ENCODE measurements at places on chromosomes 16 and 17.

DNA sequence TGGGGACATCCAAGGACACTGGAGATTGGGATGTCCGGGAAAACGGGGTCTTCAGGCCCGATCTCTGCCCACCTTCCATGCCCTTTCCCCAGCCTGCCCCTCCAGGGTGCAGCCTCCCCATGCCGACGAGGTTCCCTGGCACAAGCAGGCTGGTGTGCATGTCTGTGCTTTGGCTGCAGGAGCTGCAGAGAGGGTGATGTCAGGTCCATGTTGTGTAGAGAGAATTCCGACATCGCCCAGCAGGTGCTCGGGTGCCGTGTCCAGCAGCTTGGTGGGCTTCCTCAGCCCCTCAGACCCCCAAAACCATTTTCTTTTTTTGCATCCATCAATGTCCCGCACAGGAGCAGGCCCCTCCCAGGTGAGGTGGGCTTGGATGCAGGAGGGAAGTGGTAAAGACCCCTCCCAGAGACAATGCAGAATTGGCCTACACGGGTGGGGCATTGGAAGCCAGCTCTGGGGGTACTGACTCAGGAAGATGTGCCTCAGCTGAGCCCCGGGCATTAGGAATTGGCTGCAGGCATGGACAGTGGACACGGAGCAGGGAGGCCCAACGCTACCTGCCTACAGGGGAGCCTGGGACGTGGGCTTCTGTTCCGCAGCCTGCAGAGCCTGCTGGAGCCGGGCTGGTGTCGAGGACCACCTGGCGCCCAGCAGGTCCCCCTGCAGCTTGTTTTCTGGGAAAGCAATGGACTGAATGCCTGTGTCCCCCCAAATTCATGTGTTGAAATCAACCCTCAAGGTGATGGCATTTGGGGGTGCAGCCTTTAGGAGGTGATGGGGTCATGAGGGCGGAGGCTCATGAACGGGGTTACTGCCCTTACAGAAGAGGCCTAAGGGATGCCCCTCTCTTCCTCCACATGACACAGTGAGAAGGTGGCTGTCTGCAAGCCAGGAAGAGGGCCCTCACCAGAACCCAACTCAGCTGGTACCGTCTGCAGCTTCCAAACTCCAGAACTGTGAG, 97.5 kb downstream of the METRNL start:
- no peak for DNase-seq

DNA sequence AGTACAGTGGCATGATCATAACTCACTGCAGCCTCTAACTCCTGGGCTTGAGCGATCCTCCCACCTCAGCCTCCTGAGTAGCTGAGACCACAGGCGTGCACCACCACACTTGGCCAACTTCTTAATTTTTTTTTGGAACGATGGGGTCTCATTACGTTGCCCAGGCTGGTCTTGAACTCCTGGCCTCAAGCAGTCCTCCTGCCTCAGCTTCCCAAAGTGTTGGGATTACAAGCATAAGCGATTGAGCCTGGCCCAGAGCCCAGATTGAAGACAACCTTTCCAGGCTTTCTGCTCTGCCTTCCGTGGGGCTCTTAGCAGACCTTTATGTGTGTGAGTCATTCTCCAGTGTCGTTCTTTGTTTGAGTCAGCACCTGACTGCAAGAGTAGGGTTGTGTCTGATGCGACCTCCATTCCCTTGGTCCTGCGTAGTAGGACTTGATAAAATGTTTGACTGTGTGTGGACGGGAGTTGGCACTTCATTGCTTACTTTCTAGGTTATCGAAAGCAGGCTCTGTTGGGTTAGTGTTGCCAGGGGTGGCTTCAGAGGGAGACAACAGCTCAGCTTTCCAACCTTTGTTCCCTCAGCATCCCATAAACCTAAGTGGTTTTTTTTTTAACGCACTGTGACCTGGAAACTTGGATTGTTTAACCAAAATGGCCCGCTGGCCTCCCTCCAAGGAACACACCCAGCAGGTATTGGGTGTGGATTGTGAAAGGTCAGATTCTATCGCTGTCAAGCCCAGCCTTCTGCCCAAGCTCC, 26.4 kb downstream of the EEF2K start:
- DNase-seq = no peak

- DNase-seq = no peak
These were observed 397.5 kb downstream of the CPPED1 start for GRCh38 chr16:12406158-12406557.

DNA sequence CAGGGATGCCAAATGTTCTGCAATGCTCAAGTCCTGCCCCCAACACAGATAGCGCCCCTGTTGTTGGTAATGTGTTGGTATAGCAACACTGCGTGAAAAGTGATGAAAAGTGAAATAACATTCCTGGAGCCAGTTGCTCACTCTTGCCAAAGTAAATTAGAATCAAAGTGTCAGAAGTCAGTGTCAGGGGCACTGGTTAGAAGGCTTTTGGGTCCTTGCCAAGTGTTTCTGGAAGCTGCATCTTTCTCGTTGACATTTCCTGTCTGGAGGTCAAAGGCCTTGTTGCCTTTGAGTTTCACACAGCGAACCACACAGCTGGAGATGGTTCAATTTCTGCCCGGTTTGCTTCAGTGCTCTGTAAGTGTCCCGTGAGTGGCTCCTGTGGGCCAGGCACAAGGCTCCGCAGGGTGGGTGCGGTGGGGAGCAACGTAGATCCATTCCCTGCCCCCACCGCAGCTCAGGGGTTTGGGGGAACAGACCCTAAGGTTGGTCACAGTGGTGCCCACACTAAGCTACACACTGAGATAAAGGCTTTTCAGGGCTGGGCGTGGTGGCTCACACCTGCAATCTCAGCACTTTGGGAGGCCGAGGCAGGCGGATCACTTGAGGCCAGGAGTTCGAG, 3.6 kb upstream of the SLC16A5 start:
- no peak for DNase-seq

DNA sequence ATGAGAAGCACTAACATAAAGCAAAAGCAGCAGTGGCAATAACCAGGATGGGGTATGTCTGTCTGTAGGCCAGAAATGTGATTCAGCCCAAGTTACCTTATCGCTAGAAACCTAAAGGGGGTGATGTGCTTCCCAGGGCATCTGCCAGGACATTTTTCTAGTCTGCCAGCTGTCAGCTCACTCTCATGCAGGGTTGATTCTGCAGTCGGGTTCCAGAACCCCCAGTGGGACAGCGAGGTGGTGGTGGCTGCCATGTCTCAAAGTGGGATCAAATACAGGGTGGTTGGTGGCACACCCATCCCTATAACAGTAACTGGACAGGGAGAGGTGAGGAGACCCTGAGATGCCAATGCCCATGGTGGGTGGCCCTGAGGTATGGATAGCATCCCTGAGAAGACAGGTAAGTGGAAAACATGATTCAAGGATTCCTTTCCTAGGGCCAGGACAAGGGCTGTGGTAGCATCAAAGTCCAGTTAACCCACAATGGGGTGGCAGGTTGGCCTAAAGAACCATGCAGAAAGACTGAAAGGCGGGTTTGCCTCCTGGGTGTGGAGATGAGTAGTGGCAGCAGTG, 84.3 kb downstream of the TNFRSF13B start:
- no peak for DNase-seq

DNA sequence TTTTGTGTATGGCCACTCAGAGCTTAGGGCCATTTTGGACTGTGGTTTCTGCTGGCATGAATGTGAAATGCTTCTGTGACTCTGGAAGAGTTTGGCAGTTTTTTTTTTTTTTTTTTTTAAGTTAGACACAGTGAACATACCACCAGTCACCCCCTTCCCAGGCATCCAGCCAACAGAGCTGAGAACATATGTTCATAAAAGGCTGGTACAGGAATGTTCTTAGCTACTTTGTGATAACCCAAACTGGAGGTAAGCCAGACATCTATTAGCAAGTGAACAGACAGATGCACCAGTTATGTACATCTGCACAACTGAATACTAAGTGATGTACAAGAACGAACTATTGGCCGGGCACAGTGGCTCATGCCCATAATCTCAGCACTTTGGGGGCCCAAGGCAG, 92.7 kb downstream of the ABCC1 start:
- DNase-seq = no peak

DNA sequence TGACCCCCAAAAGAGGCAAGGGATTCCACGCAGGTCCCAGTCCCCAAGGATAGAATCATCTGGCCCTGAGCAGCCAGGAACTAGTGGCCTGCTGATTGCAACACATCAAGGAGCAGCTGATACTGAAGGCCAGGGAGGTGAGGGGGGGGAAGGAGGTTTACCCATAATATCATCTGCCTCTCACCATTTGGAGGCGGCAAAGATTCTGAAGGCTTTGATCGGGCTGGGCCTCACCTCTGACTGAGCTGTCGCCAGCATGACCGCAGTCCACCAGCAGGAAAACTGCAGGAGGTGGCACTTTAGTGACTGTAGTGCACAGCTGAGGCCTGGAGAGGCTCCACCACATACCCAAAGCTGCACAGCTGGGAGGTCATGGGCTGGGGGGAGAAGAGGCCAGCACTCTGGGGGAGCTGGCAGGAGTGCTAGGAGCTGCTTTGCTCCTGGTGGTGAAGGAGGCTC, 20.5 kb upstream of the ITGA3 start:
- no peak for DNase-seq

- DNase-seq = no peak
These were observed 82.2 kb downstream of the CMC2 start for GRCh38 chr16:80924372-80924978.

DNA sequence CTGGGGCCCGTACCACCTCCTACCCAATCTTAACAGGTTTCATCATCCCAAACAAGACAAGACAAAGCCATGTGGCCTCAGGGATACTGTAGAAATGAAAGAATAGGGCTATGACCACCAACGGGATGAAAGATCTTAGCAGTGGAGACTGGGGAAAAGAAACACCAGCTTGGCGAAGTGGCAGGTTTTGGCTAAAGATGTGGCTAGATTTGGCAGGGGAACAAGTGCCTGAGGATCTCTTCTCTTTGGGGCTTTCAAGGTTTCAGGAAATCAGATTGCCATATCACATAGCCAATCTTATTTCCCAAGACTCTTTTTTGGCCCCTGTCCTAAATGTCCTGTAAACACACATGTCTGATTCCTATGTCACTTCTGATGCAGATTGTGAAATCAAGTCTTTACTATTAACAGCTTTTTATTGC, 6.9 kb downstream of the KRT24 start:
- DNase-seq = no peak
